Pericardium fibroblast (primary cell): ENCODE measurements at places on chromosomes 5 and 9. TPM values are rescaled to one million over a fixed set of nuclear protein-coding genes. Genes with fewer than 3 reads are reported as not detected.

The ANKRD18B gene
- not detected in 2 replicates for total RNA-seq

The FGF18 gene
- 0.60 TPM in 1 of 2 replicates, not detected in the other for total RNA-seq

The PCDHB4 gene
- total RNA-seq: 0.35 and 0.94 TPM in 2 replicates

The ELAVL2 gene
- 0.77 TPM in 1 of 2 replicates, not detected in the other for total RNA-seq

The UHRF2 gene
- 21.3 and 31.4 TPM in 2 replicates for total RNA-seq

The PTGS1 gene
- total RNA-seq: 110 and 302 TPM in 2 replicates

The ZNF883 gene
- total RNA-seq: 2.5 and 4.5 TPM in 2 replicates

The AGPAT2 gene
- total RNA-seq: 36.3 and 44.7 TPM in 2 replicates

The PHF24 gene
- total RNA-seq: 0.12 and 1.0 TPM in 2 replicates

The CDKN2AIPNL gene
- total RNA-seq: 18.8 and 25.3 TPM in 2 replicates

The TAF9 gene
- total RNA-seq: 62.9 and 66.4 TPM in 2 replicates

The PRRX2 gene
- total RNA-seq: 4.8 and 14.3 TPM in 2 replicates

The FEM1C gene
- total RNA-seq: 7.6 and 10.6 TPM in 2 replicates

The HSD17B3 gene
- not detected in 2 replicates for total RNA-seq

The PCDHGB7 gene
- total RNA-seq: 8.3 and 12.5 TPM in 2 replicates

The ADAMTS16 gene
- not detected in 2 replicates for total RNA-seq

The HAUS6 gene
- total RNA-seq: 5.7 and 7.7 TPM in 2 replicates

The SKIC3 gene
- total RNA-seq: 50.5 and 53.6 TPM in 2 replicates

The ORM2 gene
- total RNA-seq: not detected in 2 replicates

The ENG gene
- total RNA-seq: 74.1 and 186 TPM in 2 replicates

The OR13D1 gene
- total RNA-seq: not detected in 2 replicates

The STK32A gene
- 0.34 and 0.47 TPM in 2 replicates for total RNA-seq

The DOK3 gene
- total RNA-seq: 0.34 and 0.93 TPM in 2 replicates

The CER1 gene
- total RNA-seq: not detected in 2 replicates

The BAAT gene
- 0.17 TPM in 1 of 2 replicates, not detected in the other for total RNA-seq

The RASEF gene
- total RNA-seq: 0.12 TPM in 1 of 2 replicates, not detected in the other

The PCDHAC1 gene
- total RNA-seq: under 0.01 and 0.34 TPM in 2 replicates

The MARCHF6 gene
- 27.7 and 120 TPM in 2 replicates for total RNA-seq

The BARHL1 gene
- not detected in 2 replicates for total RNA-seq

The C1QTNF3 gene
- total RNA-seq: 0.35 and 1.1 TPM in 2 replicates

The CATSPER3 gene
- not detected in 2 replicates for total RNA-seq

The HRH2 gene
- 1.6 TPM in 1 of 2 replicates, not detected in the other for total RNA-seq

The THBS4 gene
- 1.1 and 2.6 TPM in 2 replicates for total RNA-seq

The BSPRY gene
- total RNA-seq: not detected in 2 replicates

The ZFYVE16 gene
- 14.7 and 15.9 TPM in 2 replicates for total RNA-seq

The COL23A1 gene
- total RNA-seq: 0.60 TPM in 1 of 2 replicates, not detected in the other

The S100Z gene
- total RNA-seq: not detected in 2 replicates

The SLC6A7 gene
- total RNA-seq: not detected in 2 replicates

The NPDC1 gene
- 54.4 and 67.6 TPM in 2 replicates for total RNA-seq

The ANGPTL2 gene
- 47.1 and 63.0 TPM in 2 replicates for total RNA-seq

The SH2D3C gene
- 0.23 and 0.94 TPM in 2 replicates for total RNA-seq

The PCDHGA6 gene
- total RNA-seq: 3.7 and 4.3 TPM in 2 replicates

The TXNDC8 gene
- not detected in 2 replicates for total RNA-seq

The GADD45G gene
- 1.2 TPM in 1 of 2 replicates, not detected in the other for total RNA-seq

The DENND1A gene
- 7.7 and 12.1 TPM in 2 replicates for total RNA-seq

The LHX3 gene
- not detected in 2 replicates for total RNA-seq

The SLC28A3 gene
- 0.17 TPM in 1 of 2 replicates, not detected in the other for total RNA-seq

The NMRK1 gene
- 13.9 and 14.6 TPM in 2 replicates for total RNA-seq

The SMIM33 gene
- not detected in 2 replicates for total RNA-seq
